Subcutaneous adipose tissue (tissue), 4 donors: ENCODE measurements at places on chromosomes 3 and 15. TPM values are rescaled to one million over a fixed set of nuclear protein-coding genes. Genes with fewer than 3 reads are reported as not detected.

Gene GRM7
- 0.66 TPM for total RNA-seq

Gene OR4M2
- total RNA-seq = not detected

Gene KAT2B
- 43.1 TPM for total RNA-seq

Gene ADAM10
- 56.6 TPM for total RNA-seq

Gene AMIGO3
- not detected for total RNA-seq

Gene CCDC12
- total RNA-seq = 27.5 TPM

Gene PYGO1
- total RNA-seq = 3.7 TPM

Gene APBA2
- total RNA-seq = 1.1 TPM

Gene RASGRP1
- 1.1 TPM for total RNA-seq

Gene ANKRD63
- total RNA-seq = not detected

Gene A4GNT
- not detected for total RNA-seq

Gene CCR5
- not detected for total RNA-seq

Gene TMEM42
- total RNA-seq = 19.4 TPM

Gene TMEM266
- 5.4 TPM for total RNA-seq

Gene EPHA3
- 7.2 TPM for total RNA-seq

Gene DPPA4
- not detected for total RNA-seq

Gene REC114
- total RNA-seq = not detected

Gene CPNE4
- not detected for total RNA-seq

Gene ANKRD34C
- total RNA-seq = not detected

Gene TLR9
- not detected for total RNA-seq

Gene AP3B2
- 0.82 TPM for total RNA-seq

Gene SLC22A13
- total RNA-seq = not detected

Gene AGTR1
- 78.6 TPM for total RNA-seq

Gene CTXND1
- total RNA-seq = not detected

Gene CSPG4
- total RNA-seq = 78.2 TPM

Gene OXTR
- total RNA-seq = 0.19 TPM

Gene PLCB2
- total RNA-seq = 69.7 TPM

Gene DALRD3
- 32.1 TPM for total RNA-seq

Gene TRPM1
- total RNA-seq = not detected

Gene PARP9
- total RNA-seq = 50.7 TPM

Gene THRB
- total RNA-seq = 37.7 TPM

Gene THAP10
- total RNA-seq = 4.6 TPM

Gene PPP4R2
- total RNA-seq = 39.2 TPM

Gene NDN
- total RNA-seq = 53.8 TPM

Gene CYB561D2
- total RNA-seq = 22.0 TPM
